Hematopoietic multipotent progenitor cell treated with erythropoietin and hydrocortisone succinate and interleukin-3 and kit ligand, for 17 days (in vitro differentiated cells): ENCODE measurements at places on chromosomes 12 and 14.

DNA sequence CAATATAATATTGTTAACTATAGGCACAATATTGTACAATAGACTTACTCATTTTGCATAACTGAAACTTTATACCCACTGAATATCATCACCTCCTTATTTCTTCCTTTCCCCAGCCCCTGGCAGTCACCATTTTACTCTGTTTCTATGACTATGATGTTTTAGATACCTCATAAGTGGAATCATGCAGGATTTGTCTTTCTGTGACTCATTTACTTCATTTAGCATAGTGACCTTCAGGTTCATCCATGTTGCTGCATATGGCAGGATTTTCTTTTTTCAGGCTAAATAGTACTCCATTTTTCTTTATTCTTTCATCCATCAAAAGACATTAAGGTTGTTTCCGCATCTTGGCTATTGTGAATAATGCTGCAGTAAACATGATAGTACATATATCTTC lies 18.9 kb downstream of the USP15 start:
- DNase-seq, result no peak

DNA sequence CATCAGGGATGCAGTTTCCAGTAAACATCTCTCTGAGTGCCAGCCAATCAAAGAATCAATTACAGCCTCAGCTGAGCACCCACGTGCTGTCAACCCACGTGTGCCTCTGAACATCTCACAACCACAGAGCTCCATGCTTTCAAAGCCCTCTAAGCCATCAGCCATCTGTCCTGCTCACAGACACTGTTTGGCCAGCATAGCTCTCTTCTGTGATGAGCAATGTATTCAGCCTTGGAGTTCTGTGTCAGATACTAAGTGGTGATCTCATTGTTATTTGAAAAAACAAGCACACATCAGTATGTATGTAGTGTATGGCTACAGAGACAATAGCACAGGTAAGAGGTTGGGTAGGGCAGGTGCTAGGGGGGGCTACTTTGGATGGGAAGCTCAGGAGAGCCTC lies 94.3 kb downstream of the RGS6 start:
- DNase-seq, result no peak

GRCh38 chr12:41438854-41439541 lies 250.9 kb downstream of the PDZRN4 start:
- no peak for DNase-seq

GRCh38 chr12:109458086-109458485 lies 19.0 kb downstream of the KCTD10 start:
- no peak for DNase-seq

DNA sequence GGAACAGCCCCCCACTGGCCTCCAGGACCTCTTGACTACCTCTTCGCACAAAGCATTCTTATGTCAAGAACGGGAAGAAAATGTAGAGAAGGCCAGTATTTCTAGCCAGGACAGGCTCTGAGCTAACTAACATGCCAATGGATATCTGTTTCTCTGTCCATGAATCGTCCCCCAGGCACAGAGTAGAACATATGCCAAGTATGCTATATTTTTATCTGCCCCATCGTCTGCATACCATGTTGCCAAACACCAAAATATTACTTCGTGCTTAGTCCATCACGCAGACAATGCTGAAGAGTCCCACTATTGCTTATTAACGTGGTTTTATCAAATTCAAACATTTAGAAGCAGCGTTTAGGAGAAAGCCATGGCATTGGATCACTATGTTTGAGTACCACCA lies 151.4 kb upstream of the CPSF6 start:
- no peak for DNase-seq

DNA sequence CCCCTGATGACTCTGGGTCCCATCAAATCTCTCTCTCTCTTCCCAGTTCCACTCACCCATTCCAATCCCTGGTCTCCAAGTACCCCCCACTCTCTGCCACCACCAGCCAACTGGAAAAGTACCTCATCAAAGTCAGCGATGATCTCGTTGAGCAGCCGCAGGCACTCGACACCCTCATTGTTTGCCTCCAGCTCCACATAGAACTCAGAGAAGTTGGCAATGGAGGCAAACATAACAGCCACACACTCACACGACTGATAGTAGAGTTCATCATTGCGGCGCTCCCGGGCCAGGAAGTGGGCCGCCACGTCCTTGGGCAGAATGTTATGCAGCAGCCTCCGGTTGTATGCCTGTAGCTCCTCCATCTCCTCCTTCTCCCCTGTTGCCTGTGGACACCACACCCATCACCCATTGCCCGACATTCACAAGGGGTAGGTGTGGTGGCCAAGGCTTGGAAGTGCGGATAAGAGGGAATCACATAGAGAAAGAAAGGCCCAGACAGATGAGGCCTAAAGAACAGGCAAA lies 17.2 kb downstream of the ADCY6 start:
- no peak for DNase-seq
